ENCODE measurements at places on chromosomes 7 and 10. TPM values are rescaled to one million over a fixed set of nuclear protein-coding genes. Genes with fewer than 3 reads are reported as not detected.

DNA sequence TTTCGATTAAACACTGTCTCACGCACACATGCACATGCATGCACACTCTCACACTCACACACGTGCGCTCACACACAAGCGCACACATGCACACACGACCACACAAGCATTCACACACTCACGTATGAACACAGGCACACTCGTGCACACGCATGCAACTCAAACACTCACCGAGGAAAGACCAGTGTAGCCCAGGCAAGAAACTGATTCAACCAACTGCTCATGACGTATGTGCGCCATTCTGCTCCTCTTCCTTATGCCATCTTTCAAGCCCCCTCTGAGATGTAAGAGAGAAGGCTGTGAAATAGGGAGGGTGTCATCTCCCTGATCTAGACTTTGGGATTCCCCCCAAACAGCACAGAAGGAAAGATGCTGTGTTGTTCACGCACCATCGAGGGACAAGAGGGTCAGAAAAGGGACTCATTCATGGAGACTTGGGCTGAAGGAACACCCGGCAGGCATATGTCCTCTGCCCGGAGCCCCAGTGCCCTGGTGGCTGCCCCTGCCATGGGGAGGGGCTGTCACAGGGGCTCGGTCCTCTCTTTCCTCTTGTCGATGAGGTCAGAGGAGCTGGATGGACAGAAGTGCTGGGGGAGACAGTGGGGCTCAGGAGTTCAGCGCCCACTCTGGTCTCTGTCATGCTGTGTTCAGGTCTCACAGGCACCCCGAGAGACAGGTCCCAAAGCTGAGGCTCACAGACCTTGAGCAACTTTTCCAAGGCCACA is 130.1 kb upstream of the SHH start:
- DNase-seq: no peak

GRCh38 chr10:96721207-96721572 is 876 bp upstream of the PIK3AP1 start:
- DNase-seq: peak; percentile 5

DNA sequence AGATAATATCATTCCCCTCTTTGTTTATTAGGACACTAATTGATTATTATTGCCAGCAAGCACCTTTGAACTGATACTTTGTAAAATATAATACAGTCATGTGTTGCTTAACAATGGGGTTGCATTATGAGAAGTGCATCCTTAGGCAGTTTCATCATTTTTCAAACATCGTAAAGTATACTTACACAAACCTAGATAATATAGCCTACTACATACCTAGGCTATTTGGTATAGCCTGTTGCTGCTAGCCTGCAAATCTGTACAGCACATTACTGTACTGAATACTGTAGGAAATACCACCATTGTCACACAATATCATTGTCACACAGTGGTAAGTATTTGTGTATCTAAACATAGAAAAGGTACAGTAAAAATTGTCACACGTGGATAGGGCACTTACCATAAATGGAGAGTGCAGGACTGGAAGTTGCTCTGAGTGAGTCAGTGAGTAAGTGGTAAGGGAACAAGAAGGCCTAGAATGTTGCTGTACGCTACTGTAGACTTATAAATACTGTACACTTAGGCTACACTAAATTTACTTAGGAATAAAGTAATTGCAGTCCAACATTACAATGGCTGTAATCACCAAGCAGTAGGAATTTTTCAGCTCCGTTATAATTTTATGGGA is 70.7 kb downstream of the LCOR start:
- DNase-seq: no peak

POR gene
- total RNA-seq: 73.3 TPM

DNA sequence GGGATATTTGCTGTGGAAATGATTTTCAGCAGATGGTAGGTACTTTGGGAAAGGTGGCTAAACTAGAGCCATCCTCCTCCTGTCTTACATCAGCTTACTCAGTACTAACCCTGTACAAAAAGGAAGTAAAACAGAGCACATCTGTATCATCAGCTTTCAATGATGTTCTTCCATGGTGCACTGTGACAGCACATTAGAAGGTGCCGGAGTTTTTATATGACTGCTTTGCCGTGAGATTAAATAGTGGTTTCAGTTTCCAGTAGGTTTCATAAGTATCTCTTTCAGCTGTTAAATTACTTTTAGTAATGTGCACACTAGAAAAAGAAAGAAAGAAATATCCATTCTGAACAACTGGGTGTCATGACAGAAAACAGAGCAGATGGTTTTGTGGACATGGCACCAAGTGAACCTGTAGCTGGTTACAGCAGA is 86.5 kb downstream of the ARID5B start:
- DNase-seq: no peak

DNA sequence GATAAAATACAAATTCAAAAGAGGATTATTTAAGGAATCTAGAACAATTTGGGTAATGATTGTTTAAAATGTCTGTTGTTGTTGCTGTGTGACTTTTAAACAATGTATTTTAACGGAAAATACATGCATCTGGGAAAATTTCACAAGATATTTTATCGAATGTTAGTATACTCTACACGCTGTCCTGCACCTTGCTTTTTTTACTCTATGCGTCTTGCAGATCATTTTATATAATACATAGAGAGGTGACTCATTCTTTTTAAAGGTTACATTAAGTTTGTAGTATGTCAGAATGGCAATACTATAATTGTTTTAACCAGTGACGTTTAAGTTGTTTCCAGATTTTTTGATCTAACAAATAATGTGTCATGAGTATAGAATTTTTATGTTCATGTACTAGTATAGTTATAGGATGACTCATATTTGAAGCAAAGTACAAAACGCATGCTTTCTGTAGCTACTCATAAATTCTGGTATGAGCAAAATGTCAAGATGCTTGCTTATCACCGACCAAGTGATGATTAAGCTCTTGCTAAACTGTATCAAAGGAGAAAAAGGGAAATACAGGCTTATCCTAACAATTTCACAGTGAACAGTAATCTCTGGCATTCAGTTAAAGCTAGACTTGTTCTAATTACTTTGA is 4.9 kb downstream of the DKK1 start:
- no peak for DNase-seq

OR2A1 gene
- not detected for total RNA-seq

DNA sequence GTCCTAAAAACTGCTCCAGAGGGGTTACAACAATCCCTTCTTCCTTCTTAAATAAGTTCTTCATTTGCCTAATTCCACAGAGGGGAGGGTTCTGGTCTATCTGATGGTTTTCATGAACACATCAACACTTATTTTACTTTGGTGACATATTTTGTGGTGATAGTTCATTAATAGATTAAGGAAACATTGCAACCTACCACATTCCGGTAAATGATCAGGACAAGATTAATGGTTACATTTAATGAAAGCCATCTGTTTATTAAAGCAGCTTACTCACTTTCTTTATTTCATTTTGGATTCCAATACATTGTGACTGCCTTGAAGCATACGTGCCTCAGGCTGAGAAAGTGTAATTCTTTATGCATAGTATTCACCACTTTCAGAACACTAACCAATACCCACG is 101.0 kb downstream of the SKIDA1 start:
- no peak for DNase-seq

- no peak for DNase-seq
These were observed 101.9 kb downstream of the HIBADH start for GRCh38 chr7:27560706-27561235.

- no peak for DNase-seq
These were observed 93.5 kb downstream of the WNT2 start for GRCh38 chr7:117229350-117229749.

DNA sequence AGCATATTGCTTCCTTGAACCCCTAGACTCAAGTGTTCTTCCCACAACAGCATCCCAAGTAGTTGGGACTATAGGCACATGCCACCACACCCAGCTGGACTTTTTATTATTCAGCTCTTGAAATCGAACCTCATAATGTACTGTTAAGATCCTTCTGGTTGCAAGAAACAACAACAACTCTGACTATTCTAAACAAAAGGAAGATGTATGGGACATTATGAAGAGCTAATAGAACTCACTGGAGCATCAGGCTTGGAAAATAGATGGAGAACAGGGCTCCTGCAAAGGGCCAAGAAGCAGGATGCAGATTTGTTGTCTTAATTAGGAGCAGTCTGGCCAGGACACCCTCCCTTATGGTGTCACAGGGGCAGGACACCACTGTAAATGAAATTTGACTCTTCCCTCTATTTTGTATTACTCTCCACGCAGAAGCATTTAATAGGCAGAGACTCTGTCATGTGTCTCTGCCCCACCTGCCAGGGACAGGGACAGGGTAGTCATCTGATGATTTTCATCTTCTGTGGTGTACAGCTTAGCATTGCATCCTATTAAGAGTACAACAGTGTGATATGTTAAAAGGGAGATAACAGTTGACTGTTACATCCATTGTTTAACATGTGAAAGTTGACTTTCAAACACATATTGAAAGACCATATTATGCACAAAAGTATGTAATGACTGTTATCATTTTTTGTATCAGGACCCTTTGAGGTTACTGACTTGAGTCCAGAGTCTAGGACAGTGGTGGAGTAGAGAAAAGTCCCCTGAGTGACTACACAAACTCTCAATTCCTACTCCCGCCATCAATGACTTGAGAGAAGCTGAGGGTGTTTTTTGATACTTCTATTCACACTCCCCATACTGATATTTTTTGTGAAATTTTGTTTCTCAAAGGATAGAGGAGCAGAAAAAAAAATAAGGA is 157.3 kb downstream of the LRRC4 start:
- DNase-seq: no peak

SAP25 gene
- total RNA-seq: not detected

NAT16 gene
- total RNA-seq: not detected

- no peak for DNase-seq
These were observed 5.9 kb downstream of the FOXK1 start for GRCh38 chr7:4687956-4688355.

DNA sequence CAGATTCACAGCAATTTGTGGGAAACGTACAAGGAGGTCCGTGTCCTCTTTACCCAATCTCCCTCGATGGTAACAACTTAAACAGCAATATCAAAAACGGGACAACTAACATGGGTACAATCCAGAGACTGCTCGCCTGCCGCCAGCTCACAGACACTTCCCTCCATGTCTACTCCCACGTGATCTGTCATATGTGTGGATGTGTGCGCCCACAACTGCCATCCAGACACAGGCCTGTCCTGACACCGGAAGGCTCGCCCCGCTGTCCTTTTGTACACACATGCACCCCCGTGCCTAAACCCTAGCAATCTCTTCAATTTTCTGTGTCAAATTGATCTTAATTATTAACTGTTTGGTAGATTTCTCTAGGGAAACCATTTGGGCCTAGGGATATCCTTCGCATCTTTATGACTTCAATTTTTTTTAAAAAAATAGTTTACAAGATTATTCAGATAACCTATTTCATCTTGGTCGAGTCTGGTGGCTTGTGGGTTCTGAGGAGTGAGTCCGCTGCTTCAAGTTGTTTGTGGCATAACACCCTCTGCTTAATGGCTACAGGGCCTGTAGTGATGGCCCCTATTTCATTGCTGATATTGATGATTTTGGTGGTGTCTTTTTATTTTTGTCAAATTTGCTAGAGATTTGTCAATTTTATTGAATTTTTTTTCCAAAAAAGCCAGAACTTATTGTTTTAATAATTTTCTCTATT is 260.6 kb downstream of the MAD1L1 start:
- DNase-seq: no peak
